ENCODE measurements at places on chromosomes 11 and 22.

DNA sequence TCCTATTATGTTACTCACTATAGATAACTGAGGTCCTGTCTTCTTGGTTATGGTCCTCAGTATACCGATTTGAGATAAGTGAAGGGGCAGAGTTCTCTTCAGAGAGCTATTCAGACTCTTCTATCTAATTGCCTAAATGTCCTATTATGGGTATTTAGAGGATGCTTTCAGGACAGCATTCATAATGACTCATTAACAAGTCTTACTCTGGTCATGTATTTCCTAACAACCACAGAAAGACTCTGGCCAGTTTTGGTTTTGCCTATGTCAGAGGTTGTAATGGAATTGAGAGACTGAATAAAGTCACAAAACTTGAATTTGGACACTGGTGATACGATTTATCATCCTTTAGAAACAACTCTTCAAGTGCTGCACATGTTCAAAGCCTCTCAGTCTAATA, 1233.0 kb downstream of the JRKL start:
- DNase-seq = no peak

DNA sequence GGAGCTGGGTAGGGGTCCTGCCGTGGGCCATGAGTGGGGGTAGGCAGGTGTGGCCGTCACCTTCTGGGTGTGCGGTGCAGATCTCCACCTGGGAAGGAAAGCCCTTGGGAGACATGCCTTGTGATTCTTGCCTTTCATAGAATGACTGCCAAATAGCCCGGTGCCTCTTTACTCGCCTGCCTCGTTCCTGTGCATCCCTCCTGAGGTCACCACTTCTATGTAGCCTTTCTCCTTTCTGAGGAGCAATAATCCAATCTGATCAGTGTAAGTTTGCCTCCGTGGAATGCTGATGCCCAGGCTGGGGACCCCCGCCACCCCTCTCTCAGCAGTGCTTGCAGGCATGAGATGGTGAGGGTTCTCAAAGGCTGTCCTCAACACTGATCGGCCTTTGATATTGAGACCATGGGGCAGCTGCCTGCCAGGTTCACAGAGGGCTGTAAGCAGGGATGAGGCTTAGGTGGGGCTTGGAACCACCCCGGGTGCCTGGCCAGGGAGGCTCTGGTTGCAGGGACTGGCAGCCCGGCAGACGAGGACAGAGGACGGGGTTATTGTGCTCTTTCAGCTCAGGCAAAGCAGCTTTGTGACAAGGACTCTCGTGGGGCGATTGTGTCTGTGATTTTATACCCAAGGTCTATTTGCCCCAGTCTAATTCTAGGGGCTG, 86.1 kb upstream of the WNT7B start:
- no peak for DNase-seq

GRCh38 chr11:126007238-126007637, 55.4 kb downstream of the CDON start:
- no peak for DNase-seq

GRCh38 chr11:38182126-38182866, 1584.3 kb upstream of the RAG2 start:
- no peak for DNase-seq

DNA sequence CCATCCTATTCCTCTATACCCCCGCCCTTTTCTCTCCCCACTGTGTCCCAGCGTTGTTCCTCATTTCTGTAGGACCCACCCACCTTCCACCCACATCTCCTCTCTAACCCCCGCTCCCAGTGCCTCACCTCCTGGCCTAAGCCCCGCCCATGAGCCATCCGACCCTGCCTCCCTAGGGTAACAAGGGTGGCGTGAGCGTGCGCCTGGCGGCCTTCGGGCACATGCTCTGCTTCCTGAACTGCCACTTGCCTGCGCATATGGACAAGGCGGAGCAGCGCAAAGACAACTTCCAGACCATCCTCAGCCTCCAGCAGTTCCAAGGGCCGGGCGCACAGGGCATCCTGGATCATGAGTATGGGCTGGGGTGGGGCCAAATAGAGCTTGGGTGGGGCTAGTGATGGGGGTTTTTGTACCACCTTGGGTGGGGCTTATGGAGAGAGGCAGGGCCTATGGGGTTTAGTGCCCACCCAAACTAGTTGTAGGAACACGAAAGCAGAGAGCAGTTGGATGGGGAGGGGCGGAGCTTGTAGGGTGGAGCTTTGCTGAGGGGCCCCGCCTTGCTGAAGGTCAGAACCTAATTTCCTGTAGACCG, 4.5 kb downstream of the INPP5J start:
- DNase-seq = no peak

DNA sequence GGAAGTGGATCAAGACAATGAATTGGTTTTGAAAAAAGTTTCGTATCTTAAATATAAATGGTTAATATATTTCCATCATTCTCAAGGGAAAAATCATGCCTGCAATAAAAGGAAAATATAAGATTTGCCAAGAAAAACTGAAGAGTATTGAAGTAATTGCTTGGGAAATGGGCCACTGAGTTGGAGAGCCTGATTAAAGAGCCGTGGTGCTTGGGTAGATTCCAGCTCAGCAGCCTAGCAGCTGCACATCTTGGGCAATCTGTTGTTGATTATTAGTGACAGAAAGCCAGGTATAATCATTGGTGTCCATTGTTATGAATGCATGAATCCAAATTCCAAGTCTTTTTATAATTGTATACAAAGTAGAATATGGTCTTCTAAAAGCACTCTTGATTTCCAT, 800.9 kb upstream of the CHORDC1 start:
- no peak for DNase-seq

DNA sequence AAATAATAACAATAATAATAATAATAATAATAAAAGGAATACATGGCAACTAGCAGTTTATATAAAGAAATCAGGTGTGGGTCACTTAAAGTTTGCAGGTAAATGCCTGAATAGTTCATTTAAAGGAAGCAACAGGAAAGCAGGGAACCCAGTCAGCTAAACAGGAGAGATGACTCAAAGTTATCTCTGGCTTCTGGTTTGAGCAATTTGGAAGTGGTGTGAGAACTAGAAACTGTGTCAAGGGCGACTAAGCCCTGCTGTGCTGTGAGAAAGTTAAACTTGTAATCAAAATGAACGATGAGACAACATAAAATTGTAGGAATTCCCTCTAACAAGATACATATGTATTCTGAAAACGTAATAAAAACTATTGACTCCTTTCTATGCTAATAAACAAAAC, 35.5 kb downstream of the SLC22A9 start:
- no peak for DNase-seq

Measured in NT2/D1 (cell line).